ENCODE measurements at places on chromosomes 12 and 14.

- DNase-seq, result no peak
Measured at GRCh38 chr14:49904270-49904669, 11.4 kb downstream of the ARF6 start.

- DNase-seq, result no peak
Measured at GRCh38 chr12:40565029-40565633, 127.1 kb upstream of the CNTN1 start.

DNA sequence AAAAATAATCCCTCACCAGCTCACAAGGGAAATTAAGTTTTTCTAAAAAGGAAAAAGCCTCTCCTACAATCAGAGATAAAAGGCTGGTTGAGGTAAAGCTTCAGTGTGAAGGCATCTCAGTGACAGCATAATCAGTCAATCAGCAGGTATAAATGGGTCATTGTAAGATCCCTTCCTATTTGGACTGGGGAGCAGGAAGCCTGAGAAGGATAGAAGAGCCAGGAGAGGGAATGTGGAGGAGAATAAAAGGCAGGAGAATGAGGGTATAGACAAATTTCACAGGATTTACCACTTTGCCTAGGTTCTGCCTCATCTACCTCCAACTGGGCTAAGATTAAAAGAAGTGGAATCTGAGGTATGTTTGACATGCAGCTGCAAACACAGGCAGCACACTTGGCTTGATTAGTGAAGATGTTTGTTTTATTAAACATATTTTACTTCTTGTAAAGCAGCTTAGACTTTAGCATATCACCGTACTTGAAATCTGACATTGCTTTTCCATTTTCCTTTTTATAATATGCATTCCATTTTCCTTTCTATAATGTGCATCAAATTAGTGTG, 479.1 kb upstream of the USP15 start:
- DNase-seq, result no peak

GRCh38 chr14:65478017-65478416, 65.5 kb downstream of the FUT8 start:
- DNase-seq, result no peak

DNA sequence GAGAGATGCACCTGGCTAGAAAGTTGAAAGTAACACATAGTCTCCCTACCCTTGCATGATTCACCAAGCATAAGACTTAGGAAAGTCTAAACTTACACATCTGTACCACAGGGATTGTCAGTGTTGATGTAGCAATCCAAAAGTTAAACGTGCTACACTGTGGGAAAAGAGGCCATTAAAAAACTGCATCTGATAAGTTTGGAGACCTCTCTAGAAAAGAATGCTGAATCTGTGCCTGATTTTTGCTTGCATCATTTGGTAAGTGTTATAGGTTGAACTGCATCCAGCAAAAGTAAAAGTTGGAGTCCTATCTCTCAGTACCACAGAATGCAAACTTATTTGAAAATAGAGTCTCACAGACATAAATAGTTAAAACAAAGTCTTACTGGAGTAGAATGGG, 126.6 kb downstream of the SLC6A15 start:
- no peak for DNase-seq
